ENCODE measurements at places on chromosomes 1 and 21. TPM values are rescaled to one million over a fixed set of nuclear protein-coding genes. Genes with fewer than 3 reads are reported as not detected.

CAMSAP2 gene
- total RNA-seq, result 29.6 TPM

CFHR5 gene
- total RNA-seq, result not detected

SAMD13 gene
- total RNA-seq, result 0.45 TPM

TAL1 gene
- total RNA-seq, result not detected

KRTAP12-2 gene
- not detected for total RNA-seq

ESPN gene
- not detected for total RNA-seq

FAM131C gene
- 0.76 TPM for total RNA-seq

CELA3B gene
- not detected for total RNA-seq

LY9 gene
- total RNA-seq, result not detected

NKAIN1 gene
- total RNA-seq, result not detected

Data from HFFc6 (cell line).